ENCODE measurements at places on chromosomes 11 and 22.
A peak's percentile ranks its signal among the peaks of the same experiment; 100 is the strongest.

GRCh38 chr11:104352036-104352435 lies 188.1 kb upstream of the PDGFD start:
- DNase-seq, result no peak

DNA sequence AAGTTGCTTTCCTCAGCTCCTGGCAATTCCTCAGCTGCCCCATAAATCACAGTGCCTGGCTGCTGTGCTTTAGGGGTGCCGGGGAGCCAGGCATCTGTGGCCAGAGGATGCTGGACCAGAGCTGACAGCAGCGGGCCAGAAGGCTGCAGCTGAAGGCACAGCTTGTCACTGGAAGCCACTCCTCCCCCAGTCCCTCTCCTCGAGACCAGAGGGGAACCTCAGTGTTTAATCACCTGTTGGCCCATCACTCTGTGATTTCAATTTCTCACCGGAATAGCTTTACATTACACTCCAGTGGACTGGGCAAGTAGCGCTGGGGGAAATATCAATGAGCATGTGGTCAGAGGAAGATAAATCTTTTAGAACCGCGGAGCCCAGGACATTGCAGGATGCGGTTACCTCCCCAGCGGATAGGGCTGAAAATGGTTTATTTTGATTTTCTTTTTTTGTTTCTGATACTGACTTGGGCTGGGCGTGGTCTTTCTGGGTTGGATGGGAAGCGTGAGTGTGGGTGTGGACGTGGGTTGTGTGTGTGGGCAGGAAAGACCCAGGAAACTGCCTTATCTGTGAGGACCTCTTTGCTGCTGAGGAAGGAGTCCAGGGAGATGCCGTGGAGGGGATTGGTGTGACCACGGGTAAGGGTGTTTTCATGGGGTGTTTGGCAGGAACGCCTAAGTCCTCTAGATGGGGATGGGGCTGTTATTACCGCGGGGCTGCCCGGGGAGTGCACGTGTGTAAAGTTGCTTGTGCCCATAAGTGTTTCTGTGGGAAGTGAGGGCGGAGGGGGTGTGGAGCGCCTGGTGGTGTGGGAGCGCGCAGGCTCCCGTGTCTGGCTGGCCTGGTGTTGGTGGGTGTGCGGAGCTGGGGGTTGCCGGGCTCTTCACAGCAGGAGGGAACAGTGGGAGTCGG lies 4.0 kb downstream of the DAGLA start:
- no peak for DNase-seq

- DNase-seq, result no peak
Measured at GRCh38 chr11:121412000-121412587, 40.0 kb upstream of the SORL1 start.

GRCh38 chr11:116049383-116049782 lies 545.2 kb upstream of the CADM1 start:
- no peak for DNase-seq

DNA sequence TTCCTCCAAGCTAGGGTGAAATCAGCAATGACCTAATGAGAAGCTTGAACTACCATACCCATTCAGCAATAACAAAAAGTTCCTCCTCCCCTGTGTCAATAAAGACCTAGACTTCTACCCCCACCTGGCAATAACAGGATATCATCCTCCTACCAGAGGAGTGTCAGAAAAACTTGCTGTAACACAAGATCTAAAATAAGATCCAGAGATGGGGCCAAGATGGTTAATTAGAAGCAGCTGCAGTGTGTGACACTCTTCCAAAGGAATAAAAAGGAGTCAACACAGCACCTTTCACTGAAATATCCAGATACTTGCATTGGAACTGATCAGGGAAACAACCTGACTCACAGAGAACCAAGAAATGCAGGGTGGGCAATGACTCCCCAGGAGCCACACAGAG lies 84.4 kb upstream of the ARHGAP42 start:
- no peak for DNase-seq

DNA sequence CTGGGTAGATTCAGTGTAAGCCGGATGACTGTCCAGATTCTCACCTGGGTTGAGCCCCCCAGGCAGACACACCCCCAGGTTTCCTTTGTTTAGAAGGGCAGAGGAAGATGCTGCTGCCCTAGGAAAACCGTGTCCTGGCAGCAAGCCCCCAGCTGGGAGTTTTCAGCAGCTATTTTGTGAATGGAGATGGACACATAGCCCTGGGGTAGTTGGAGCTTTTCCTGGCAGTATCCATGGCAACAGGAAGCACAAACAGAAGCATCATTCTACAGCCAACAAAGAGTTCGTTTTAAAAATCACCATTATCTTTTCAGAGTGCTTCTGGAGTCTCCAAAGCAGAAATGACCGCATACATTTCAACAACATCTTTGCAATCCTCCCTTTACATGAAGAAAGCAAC lies 245.5 kb downstream of the BRD1 start:
- DNase-seq, result no peak

DNA sequence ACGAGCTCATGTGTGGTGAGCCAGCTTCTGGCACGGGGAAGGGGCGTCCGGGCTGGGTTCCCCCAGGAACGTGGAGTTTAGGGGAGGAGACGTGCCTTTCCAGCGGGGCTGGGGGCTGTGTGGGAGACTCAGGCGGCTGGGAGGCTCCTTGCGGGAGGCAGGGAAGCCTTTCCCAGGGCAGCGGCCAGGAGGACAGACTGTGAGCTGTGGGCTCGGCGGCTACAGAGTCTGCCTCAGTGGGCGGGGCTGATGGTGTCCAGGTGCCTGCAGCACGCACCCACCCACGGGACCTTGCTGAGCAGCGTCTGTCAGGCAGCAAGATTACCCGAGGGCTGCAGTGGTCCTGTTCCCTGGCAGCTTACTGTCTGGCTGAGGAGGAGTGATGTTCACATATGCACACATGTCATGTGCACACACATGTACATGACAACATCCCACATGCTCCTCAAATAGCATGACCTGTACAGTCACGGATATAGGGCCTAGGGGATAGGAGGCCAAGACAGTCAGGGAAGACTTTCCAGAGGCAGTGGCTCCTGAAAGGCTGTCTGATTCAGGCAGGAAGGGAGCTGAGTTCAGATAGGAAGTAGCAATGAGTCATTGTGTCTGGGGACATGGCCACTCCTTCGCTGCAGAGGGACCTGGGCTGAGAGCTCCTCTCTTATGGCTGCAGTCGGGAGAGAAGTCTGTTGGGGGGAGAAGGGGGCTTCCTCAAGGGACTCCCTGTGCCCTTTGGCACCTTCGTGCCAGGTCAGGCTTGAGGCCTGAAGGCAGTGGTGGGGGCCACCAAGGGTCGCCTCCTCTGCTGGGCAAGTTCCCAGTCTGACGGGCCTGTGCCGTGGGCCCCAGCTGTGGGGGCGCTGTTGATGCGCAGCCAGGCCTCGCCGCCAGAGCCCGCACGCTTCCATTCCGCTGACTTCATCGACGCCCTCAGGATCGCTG lies 23.3 kb upstream of the PPP6R3 start:
- no peak for DNase-seq

DNA sequence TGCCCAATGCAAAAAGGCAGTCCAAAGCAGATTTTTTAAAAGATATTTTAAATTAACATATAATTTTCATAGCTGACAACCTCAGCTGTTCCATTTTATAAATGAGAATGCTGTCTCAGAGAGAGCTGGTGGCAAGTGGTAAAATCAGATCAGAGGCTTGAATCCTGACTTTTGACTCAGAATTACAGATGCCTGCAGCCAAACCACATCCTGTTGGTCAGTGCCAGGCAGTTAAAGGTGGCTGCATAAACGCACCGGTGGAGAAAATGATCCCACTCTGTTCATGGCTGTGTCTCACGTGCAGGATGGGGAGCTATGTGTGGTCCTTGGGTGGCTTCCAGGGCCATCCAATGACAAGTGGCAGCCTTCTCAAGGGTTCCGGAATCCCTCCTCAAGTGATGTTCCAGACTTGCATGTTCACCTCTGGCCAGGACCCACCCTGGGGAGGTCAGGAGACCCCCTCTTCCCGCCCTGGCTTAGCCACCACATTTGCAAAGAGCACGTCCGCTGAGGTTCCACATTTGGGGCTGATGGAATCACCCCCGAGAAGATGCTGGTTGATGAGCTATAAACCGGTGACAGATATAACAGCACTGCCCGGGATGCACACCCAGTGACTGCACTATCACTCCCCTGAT lies 155.5 kb downstream of the SHANK2 start:
- DNase-seq, result no peak

GRCh38 chr11:45145083-45145378 lies 1.4 kb upstream of the PRDM11 start:
- peak; percentile 32 for DNase-seq

DNA sequence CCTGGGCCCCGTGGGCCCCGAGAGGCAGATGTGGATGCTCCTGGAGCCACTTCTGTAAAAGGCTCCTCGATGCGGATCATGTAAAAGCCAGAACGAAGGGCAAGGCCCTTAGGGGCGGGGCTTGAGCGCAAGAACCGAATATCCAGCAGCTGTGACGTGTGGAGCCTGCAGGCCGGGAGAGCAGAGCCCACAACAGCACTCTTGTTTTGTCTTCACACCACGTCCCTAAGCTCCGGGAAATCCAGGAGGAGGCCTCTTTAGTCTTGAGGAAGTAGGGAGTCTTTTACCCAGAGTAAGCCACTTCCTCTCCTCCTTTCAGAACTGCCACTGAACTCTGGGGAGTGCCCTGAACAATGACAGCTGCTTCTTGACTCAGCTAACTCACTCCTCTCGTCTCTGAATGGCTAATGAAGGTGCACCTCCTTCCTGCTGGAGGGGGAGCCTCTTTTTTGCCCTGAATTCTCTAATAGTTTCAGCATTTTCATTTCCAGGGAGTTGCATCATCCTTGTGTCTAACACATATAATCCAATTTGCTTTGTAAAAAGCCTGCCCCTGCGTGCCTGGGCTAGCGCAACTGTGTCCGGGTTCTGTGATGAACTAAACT lies 12.5 kb downstream of the L3MBTL2 start:
- DNase-seq, result peak; percentile 64

- DNase-seq, result no peak
Measured at GRCh38 chr11:123690485-123690884, 36.1 kb upstream of the SCN3B start.

DNA sequence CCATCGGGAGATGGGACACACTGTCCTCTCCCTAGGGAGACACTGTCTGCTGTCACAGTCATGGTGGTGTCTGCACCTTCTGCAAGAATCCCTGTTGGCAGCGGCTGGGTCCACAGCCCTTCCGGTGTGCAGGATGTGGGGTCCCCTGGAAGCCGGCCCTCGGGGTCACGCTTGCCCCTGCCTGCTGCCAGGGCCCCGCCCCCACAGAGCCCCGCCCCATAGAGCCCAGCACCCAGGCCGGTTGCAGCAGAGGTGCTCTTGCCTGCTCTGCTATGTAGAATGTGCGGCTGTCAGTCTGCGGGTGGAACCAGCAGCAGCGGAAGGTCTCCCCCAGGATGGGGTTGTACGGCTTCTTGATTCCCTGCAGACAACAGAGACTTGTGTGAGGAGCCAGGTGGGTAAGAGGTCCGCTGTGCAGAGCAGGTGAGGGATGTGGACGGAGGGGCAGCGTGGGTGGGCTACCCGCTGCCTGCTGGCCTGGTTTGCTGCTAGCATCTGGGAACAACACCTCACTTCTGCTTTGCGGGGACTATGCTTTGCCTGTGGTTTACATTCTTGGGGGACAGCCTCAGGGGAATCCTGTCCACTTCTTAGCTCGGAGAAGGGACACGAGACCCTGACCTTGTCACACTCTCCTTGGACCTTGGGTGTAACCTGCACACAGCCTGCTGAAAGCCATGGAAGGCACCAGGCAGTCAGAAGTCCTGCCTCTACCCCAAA lies 44.9 kb upstream of the CARS1 start:
- no peak for DNase-seq
